ENCODE measurements at places on chromosomes 4 and X.

DNA sequence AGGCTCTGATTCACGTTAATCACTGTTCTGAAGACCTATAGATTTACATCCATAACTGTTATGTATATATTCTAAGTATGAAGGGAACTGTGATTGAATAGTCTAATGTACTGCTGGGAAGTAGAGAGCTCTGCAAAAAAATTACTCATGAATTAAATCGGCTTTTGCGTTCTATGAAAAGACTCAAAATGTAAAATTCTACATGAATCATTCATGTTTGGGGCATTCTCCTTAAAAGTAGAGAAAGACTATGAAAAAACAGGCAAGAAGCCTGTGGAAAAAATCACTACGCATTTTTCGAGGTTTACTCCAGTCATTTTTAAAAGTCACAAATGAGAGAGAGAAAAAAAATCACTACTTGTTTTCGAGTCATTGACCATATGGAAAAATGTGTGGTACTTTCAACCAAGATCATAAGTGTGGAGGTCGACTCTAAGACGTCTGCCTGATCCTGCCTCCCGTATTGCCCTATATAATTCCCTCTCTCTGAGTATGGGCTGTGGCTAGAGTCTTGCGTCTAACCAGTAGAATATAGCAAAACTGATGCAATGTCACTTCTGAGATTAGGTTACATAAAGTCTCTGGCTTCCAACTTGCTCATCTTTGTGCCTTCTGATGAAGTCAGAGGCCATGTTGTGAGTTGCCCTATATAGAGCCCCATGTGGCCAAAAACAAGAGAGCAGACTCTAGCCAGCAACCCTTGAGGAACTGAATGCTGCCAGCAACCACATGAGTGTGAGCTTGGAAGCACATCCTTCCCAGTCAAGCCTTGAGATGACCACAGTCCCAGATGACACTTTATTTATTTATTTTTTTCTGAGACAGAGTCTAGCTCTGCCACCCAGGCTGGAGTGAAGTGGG lies 32.1 kb upstream of the VEGFD start:
- DNase-seq = no peak

DNA sequence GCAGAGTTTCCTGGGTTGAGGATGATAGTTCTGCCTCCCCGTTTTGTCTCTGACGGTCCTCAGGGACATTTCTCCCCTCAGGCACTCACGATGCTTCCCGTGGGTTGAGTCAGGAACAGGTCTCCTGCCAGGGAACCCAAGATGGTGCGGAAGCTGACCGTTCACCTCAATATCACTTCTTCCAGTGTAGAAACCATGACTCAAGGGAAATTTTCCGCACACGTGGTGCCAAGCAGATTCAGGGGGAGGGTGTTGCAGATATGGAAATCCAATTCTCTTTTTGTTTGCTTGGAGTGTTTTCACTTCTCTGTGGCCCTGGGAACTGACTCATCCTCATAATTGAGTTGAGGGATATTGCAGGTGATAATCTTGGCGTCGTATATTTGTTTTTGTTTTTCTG lies 46.7 kb downstream of the CXorf49B start:
- DNase-seq = no peak

DNA sequence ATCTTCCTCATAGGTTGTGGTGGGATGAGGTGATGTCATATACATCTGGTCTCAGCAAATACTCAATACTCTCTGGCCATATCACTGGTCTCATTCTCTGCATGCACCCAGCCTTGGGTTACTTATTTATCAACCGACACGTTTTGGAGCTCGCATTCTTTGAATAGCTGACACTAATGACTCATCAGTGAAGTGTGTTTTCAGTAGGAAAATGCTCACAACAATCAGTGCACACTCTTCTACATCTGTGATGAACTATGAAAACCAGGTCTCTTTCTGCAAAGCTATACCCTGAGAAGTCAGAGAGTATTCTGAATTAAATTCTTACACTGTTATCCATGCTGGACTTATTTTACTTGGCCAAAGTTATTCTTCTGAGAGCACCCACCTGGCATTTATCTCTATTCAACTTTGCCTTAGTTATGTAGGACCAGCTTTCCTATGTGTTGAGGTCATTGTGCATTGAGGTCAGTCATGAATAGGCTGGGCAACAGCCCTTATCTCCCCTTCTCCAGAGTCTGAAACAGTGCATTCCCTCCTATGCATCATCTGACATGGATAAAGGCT lies 58.7 kb upstream of the DHX15 start:
- DNase-seq = no peak

DNA sequence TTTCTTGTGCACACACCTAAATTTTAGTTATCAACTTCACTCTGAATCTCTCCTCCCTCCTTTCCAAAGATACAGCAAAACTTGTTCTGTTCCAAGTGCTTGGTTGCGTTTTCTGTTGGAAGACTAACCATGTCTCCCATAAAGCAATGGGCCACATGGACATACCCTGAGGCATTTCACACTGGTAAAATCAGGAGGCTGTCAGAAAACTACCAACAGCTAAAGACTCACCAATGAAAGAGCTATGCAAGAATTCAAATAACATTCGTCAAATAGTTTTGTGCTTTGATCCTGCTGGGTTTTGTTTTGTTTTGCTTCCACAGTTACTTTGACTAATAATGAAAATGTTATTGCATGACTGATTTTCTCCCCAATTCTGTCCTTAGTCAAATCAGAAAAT lies 46.0 kb downstream of the PHEX start:
- no peak for DNase-seq

- no peak for DNase-seq
Observed at GRCh38 chrX:44828008-44828605, 15.7 kb upstream of the DUSP21 start.

DNA sequence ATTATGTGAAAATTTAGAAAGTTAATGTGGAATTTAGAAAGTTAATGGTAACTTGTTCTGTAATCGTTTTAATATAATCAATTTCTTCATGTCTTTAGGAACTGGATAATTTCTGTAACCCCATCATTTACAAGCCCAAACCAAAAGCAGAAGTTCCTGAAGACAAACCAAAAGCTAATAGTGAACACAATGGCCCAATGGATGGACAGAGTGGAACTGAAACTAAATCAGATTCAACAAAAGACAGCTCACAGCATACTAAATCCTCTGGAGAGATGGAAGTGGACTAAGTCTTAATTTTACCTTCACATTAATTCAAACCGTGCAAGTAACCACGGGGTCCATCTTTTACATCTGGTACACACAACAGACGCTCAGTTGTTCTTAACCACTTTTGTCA lies 48.1 kb upstream of the PLK4 start:
- DNase-seq = no peak

DNA sequence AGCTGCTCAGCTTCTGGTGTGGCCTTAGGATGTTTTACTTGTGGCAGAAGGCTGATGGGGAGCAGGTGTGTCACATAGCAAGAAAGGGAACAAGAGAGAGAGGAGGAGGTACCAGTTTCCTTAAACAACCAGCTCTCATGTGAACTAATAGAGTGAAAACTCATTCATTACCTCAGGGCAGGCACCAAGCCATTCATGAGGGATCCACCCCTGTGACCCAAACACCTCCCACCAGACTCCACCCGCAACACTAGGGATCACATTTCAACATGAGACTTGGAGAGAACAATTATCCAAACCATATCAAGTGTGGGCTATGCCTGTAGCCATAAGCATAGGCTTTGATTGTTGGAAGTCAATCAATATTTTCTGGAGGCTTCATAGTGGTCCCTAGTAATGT lies 56.0 kb downstream of the GSX2 start:
- DNase-seq = no peak

- no peak for DNase-seq
Observed at GRCh38 chr4:94345266-94345665, 2.6 kb upstream of the HPGDS start.

- DNase-seq = no peak
Observed at GRCh38 chr4:108144451-108144850, 24.3 kb downstream of the LEF1 start.
